ENCODE measurements at places on chromosomes 11 and 22. TPM values are rescaled to one million over a fixed set of nuclear protein-coding genes. Genes with fewer than 3 reads are reported as not detected.

Gene PPME1
- total RNA-seq, result 45.1 TPM

Gene PDGFD
- 4.8 TPM for total RNA-seq

Gene FAM83F
- total RNA-seq, result 0.36 TPM

Gene KIRREL3
- total RNA-seq, result 31.0 TPM

Gene MFNG
- total RNA-seq, result 5.4 TPM

DNA sequence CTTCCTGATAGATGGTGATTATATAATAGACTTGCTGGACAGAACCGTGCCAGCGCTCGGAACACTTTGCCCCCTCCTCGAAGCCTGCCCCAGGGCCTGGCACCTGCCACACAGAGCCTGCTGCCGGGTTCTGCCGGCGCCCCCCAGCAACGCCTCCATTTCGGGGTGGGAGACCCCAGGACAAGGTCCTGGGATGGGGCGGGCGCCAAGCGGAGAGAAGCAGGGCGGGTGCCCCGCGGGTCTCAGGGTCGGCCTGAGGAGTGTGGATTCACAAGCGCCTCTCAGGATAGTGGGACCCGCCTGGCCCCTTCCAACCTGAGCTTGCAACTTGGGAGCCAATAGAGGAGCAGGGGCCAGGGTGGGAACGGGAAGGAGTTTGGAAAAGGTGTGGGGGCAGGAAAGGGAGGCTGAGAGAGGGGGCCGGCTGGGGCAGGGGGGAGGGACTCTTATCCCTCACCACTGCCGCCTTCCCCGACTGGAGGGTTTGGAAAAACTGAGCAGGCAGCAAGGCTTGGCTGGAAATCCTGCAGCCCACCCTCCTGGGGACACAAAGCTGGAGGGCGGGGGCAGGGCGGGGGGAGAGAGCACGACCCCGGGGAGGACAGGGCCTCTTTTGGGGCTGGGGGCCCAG lies 3.3 kb upstream of the BCL9L start:
- peak; percentile 84 for DNase-seq

DNA sequence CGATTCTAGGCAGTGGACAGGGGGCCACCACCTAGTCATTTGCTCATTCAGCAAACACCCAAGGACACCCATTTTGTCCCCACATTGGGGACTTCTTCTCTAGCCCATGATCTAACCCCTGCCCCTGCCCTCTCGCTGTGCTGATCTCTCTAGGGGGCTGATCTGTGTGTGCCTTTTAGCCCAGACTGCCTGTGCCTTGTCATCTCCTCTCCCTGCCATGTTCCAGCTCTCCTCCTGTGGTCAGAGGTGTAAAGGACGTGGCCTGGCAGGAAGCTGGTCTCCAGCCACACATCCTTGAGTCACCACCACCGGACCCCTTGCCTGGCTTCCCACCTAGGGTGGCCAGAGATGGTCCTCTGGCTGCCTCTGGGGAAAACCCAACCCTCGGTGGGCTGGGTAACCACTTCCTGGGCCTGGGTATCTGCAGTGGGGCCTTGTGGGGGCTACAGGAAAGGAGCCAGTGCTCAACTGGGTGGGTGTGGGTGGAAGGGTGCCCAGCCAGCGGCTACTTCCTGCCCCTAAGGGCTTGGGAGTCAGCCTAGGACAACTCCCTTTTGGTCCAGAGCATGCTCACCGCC lies 1.3 kb downstream of the CTSW start:
- no peak for DNase-seq

DNA sequence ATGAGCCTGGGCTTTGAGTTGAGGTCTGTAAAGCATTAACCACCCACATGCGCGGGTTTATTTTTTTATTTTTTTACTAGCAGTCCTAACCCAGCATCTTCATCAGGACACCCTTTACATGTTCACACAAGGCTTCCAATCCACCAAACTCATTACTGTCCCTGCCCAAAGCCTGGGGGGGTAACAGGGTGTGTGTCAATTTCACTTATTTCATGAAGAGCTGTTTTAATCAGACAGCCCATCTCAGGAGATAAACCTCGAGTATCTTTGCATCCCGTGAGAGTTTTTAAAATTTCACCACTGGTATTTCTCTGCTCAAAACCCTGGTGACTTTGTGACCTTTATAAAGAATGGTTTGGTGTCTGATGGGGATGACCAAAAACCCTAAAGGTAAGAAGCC lies 45.6 kb downstream of the ANO1 start:
- no peak for DNase-seq

- no peak for DNase-seq
Observed at GRCh38 chr11:120030411-120030810, 107.5 kb downstream of the TRIM29 start.

GRCh38 chr11:64531906-64532312 lies 59.1 kb upstream of the SLC22A12 start:
- peak; percentile 85 for DNase-seq

DNA sequence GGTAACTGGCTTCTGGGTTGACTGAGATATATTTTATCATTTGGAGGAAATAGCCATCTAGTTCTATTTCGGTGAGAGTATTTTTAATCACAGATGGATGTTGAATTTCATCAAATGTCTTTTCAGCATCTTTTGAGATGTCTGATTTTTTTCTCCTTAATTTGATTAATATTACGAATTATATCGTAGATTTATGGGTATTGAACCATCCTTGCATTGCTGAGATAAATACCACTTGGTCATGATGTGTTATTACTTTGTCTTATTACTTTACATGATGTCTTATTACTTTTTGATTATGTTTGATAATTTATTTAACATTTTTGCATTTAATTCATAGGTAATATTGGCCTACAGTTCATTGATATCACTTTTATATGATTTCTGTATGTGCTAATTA lies 78.8 kb upstream of the PARVA start:
- no peak for DNase-seq
